NCI-H2171 treated with DMSO at 0.1 percent for 48 hours (cell line): ENCODE measurements at places on chromosomes 6 and 20.

DNA sequence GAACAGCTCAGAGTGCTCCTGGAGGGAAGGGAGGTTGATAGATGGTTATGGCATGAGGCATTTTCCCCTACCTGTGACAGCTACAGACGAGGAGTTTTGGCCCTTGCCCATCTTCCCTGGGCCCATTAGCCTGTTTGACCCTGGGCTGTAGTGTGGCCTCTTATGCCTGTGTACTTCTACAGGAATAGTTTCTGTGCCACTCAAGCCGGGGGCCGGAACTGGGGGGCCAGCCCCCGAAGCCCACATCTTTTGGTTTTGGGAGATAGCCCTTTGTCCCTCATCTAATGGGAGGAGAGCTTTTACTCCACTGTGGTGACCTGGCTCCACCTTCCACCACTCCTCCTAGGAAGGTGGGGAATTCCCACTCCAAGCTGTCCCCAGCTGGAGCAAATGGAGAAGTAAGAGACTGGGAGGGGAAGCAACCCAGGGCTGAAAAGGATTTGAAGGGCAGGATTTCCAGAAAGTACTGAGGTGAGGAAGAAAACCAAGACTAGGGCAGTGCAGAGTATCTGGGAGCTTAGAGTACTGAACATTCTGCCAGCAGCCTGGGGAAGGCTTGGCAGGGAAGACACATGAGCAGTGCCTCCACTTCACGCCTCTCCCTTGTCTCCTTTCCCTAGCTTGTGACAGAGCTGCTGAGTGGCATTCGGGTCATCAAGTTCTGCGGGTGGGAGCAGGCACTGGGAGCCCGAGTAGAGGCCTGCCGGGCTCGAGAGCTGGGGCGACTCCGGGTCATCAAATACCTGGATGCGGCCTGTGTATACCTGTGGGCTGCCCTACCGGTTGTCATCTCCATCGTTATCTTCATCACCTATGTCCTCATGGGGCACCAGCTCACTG lies 6.9 kb downstream of the ABCC10 start:
- no peak for DNase-seq

DNA sequence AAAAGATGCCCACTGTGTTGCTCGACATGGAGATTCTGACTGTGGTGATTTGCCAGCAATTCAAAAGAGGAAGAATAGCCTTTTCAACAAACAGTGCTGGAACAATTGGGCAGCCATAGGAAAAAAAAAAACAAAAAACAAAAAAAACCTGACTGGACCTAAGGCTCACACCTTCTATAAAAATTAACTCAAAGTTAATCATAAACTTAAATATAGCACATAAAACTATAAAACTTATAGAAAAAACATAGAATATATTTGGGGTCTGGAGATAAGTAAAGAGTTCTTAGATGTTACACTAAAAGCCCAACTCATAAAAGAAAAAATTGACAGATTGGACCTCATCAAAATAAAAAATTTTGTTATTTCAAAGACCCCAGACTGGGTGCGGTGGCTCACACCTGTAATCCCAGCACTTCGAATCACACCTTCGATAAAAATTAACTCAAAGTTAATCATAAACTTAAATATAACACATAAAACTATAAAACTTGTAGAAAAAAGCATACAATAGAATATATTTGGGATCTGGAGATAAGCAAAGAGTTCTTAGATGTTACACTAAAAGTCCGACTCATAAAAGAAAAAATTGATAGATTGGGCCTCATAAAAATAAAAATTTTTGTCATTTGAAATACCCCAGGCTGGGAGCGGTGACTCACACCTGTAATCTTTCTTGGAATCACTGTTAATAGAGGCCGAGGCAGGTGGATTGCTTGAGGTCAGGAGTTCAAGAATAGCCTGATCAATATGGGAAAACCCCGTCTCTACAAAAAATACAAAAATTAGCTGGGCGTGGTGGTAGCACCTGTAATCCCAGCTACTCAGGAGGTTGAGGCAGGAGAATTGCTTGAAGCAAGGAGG lies 115.6 kb upstream of the FAM83B start:
- no peak for DNase-seq

DNA sequence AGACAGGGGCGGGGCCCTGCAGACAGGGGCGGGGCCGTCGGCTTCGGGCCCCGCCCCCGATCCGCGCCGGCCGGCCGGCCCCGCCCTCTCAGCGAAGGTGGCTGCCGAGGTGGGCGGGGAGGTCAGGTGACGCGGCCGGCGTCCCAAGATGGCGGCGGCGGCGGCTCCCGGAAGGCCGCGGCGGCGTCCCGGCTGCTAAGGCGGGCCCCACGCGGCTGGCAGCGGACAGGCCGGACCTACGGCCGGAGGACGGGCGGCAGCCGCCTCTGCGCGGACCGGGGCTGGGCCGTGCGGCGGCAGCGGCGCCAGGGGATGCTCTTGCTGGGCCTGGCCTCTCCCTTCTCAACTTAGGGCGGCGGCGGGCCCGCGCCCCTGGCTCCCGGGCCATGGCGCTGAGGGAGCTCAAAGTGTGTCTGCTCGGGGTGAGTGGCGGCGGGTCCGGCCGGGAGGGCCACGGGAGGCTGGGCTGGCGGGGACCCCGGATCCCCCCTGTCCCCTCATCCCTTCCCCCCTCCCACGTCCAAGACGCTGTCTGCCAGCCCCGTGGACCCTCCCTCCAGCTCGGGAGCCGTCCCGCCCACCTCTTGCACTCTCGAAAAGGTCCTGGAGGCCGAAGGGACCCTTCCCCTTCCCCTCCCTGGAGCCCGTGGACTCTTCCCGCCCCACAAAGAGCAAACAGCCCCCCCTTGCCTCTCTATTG lies at the start of gene RAB22A:
TSS of gene RAB22A (plus strand) at position 125 of the 700 bp plus-strand sequence. CDS start at position 387, 262 bp downstream.
- DNase-seq = peak; percentile 61

- no peak for DNase-seq
These were observed 171.1 kb upstream of the JARID2 start for GRCh38 chr6:15074806-15075205.

GRCh38 chr20:57260934-57261333 lies 5.5 kb downstream of the BMP7 start:
- no peak for DNase-seq

DNA sequence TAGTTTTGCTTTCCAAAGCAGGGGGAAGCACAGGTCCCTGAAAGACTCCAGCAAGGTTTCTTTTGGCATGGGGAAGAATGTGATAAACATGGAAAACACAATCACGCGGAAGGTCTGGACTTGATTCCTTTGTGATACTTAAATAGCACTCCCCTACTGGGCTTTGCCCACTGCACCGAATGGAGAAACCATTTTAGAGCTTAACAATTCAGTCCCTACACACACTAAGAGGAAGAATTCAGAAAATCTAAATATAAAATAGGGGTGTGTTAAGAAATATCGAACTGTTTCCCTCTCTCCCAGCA lies 71.4 kb upstream of the NHSL1 start:
- DNase-seq = peak; percentile 12

DNA sequence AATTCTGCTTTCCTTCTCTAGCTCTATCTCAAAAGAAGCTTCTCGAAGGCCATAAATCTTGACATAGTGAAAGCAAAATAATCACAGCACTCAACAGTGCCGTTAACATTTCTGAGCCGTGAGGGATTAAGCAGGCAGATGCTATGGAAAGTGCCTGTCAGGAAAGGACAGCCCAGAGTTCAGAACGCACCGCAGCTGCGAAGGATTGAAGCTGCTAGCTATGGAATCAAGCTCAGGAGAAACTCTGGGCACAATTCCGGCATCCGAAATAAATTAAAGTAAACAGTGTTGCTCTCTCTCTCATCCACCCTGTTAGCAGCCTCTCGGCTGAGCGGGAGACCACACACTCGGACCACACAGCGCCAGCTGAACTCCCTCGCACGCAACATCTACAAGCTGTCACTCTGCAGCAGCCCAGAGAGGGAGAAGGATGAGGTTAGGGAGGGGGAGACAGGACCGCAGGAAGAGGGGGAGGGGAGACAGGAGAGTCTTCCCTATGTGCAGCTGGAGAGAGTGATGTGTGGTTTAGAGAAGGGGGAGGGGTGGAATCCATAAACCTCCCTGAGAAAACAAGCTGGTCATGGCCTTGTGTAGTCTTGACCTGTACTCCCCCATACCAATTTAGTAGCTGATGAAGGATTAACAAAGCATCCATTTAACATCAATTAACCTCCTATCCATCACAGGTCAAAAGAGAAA lies 9.0 kb downstream of the EXOC2 start:
- DNase-seq = peak; percentile 92

DNA sequence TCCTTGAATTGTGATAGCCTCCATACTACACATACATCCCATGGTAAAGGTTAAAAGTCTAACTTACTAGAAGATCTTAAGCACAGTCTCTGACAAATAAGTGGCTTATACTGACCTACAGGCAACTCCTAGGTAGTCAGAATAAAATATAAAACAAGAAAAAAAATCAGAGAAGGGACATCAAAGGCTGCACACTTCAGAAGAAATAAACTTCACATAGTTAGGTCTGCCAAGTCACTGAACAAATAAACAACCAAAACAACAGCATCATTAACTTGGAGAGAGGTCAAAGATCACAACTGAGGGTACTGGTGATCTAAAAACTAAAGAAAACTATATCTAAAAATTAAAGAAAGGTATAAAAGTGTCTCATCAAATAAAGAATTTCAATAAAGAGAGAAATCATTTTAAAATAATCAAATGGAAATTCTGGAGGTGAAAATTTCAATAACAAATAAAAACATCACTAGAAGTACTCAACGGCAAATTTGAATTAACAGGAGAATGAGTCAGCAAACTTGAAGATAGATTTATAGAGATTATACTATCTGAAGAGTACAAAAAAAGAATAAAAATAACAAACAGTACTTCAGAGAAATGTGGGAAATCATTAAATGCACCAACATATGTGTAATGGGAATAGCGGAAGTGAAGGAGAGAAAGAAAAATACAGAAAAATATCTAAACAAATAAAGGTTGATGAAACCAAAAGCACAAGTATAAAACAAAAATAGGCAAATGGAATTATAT lies 88.0 kb upstream of the UST start:
- no peak for DNase-seq

DNA sequence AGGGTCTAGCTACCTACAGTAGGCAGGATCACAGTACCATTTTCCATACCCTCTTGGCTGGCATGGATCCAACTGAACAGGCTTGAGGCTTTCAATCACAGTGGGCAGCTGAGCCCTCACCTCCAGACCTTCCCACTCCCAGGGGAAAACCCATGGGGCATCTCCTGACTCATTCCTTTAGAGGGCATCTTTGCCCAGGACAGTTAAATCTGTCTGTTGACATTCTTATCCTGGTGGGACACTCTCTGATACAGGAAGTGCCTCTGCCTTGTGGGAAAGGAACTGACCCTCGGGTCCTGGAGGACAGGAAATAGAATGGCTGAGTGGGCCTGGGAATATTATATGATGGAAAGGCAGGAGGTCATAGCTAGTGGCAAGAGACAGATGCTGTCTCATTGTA lies 10.2 kb upstream of the EPB41L1 start:
- DNase-seq = no peak

DNA sequence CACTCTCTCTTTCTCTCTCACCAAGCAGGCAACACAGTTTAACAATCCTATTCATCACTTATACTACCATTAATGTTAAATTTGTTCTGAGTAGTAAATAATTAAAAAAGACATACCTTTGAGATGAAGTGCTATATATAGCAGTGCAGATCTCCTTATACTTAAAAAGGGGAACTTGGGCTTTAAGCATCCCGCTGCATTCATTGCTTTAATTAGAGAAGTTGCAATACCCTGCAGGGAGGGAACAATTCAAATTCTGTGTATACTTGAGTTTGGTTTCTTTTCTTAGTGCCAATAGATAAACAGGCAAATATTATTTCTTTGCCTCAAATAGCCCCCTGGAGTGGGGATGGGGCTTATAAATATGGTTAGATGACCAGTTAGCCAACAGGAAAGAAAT lies 10.8 kb upstream of the ZBTB24 start:
- DNase-seq = no peak

- no peak for DNase-seq
These were observed 518.1 kb downstream of the TFAP2A start for GRCh38 chr6:9896806-9897205.

DNA sequence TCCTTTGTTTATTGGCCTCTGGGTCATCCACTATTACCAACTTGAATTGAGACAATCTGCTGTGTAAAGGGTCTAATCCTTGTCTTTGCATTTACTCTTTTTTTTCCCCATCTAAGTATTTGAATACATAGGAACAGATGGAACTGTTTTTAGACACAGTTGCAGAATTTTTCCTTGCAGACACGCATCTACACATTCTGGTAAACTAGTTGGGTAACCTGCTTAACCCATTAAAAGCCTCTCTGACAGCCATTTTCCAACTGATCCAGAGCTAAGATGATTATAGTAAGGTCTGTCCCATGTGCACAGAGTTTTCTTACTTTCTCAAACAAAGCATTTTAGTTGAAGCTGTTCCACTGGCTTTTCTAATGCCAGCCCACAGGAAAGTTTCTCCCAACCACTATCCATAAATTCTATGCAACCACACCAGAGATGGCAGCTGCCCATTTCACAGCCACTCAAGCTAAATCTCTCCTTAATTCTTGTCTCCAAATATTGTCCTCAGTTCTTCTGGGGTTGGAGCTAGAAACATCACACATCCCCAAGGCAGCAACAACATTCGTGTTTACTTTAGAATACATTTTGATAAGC lies 492.1 kb downstream of the MAFB start:
- DNase-seq = no peak

GRCh38 chr6:9521152-9521530 lies 893.7 kb downstream of the TFAP2A start:
- no peak for DNase-seq

DNA sequence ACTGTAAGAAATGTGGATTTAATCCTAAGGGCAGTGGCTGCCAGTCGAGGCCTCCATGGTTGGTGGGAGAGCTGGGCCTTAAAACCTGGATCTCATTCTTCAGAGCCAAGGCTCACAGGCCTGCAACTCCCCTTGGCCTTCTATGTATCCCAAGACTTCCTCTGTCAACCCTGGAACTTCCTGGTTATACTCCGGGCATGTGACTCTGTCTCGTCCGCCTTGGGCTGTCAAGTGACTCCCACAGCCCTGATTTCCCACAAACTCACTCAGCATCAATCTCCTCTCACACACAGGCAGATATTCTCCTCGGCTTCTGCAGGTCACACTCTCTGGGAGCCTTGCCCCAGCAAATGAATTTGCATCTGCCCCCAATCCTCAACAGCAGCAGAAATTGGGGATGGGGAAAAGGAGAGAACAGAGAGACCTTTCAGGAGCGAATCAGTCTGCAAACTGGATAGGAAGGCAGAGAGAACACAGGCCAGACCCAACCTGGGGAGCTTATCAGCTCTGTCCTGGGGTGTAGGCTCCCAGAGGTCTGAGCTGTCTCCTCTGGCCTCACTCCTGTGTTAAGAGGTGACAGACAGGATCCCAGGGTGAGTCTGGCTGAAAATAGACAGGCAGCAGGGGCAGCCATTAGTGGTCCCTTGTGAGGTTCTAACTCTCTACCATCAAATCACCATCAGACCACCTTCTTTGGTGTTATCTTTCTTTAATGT lies 30.4 kb upstream of the PREX1 start:
- DNase-seq = no peak
